ENCODE measurements at places on chromosomes 11 and 22.
A peak's percentile ranks its signal among the peaks of the same experiment; 100 is the strongest.

GRCh38 chr11:94649254-94649653 is 82.1 kb downstream of the PIWIL4 start:
- no peak for DNase-seq

GRCh38 chr11:80856066-80856465 is 1415.2 kb upstream of the TENM4 start:
- DNase-seq, result no peak

DNA sequence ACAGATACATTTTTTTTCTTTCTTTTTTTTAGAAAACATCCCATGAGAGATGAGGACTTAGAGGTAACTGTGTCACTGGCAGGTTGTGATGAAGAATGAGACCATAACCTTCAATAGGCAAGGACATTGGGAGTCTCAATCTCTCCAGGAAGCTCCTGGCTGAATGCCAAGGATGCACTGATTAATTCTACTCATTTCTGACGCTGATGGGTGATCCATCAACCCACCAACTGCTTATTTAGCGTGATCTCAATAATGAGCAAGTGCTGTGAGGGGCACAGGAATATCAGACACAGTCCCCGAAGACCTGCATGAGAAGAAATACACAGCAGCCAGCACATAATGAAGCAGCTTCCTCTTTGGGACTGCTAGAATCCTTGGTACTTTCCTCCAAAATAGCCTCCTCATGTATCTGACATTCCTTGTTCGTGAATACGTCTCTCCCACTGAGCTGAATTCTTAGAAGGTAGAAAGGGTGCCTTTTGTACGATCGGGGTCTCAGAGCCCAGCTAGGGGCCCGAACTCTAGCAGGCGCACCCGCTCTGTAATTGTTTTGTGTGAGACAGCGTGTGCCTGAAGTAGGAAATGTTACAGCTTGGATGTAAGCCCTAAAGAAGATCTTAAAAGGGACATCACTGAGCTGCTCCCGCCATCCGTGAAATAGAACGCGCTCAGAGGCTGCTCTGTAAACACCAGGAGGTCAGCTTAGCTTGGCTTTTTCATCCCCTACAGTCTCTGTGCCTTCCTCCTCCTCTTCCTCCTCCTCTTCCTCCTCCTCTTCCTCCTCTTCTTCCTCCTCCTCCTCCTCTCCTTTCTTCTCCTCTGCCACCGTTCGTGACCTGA is 7.2 kb downstream of the CLMP start:
- DNase-seq, result no peak

- DNase-seq, result no peak
Measured at GRCh38 chr22:38732251-38732815, 23.5 kb downstream of the SUN2 start.

- no peak for DNase-seq
Measured at GRCh38 chr11:96524475-96524874, 134.7 kb downstream of the JRKL start.

DNA sequence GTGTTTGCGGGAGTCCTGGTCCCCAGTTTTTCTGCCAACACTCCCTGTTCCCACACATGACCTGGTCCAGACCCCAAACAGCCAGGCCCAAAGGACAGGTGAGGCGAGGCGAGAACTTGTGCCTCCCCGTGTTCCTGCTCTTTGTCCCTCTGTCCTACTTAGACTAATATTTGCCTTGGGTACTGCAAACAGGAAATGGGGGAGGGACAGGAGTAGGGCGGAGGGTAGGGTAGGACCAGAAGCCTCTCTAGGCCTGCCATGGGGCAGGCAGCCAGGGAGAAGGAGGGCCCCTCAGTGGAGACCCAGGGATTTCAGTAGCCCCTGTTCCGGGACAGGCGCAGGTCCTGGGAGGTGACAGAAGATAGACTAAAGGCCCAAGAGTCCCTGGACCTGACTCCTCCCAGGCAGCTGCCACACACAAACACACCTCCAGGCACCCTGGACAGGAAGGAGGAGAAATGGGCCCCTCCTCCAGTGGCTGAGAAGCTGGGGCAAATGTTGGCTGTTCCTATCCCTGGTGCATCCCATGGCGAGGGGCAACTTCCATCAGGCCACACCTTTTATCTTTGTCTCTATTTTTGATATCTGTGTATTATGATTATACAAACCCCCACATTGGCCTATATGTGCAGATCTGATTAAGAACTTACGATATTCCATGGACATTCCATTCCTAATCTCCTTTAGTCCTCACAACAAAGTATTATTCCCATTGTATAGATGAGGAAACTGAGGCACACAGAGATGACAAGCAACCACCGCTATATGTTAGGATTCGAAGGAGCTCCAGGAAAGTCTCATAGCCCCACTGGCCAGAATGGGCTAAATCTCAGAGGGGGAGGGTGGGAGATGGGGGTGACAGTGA is 626 bp upstream of the F2 start:
- no peak for DNase-seq

- DNase-seq, result no peak
Measured at GRCh38 chr11:120261321-120261720, 21.4 kb downstream of the POU2F3 start.

- no peak for DNase-seq
Measured at GRCh38 chr22:19971276-19972124, 29.9 kb upstream of the TXNRD2 start.

- no peak for DNase-seq
Measured at GRCh38 chr11:21511835-21512440, 680.9 kb upstream of the ANO5 start.

DNA sequence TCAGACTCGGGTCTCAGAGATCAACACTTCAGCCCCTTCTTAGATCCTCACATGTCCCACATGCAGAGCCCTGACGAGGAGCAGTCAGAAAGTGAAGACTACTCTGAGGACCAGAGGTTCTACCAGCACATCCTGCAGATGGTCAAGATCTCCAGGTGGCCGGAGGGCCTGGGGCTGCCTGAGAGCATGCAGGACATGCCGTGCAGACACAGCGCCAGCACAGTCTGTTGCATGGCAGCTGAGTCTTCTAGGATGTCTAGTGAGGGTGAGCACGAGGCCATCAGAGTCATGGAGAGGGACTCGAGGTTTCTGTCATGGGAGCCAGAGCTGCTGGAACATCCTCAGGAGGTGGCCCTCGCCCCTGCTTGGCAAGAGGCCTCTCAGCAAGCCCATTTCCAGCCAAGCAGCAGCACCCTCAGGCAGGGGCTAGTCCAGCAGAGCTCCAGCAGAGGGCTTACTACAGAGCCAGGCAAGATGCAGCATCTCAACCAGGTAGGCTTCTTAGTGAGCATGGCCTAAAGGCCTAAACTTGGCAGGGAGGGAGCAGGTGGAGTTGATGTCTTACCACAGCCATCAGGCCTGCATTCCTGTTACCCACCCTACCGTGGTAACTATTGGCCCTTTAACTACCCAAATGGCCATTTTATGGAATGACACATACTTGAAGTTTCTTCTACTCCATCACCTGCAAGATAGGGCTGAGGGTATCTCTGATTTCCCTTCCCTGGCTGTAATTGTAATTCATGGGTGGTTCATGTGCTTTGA is 28.7 kb downstream of the CEP164 start:
- DNase-seq, result no peak

DNA sequence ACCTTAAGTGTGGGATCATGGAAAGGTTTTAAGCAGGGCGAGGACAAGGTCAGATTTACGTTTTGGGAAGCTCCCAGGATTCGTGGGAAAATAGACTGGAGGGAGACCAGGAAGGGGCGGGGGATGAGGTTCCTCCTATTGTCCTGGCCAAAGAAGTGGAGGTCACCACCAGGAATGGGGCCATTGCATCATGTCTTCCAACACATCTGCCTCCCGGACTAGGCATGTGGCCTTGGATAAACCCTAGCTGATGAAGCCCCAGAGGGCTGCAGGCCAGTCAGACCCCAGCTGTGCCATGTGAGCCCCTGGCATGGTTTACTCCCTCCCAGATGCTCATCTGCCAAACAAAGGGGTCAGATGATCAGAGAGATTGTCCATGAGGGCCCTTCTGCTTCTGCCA is 11.5 kb upstream of the YWHAH start:
- no peak for DNase-seq

GRCh38 chr11:86160541-86161149 is 83.9 kb upstream of the EED start:
- no peak for DNase-seq

GRCh38 chr11:69642549-69642912 is 1.6 kb downstream of the CCND1 start:
- DNase-seq, result no peak

DNA sequence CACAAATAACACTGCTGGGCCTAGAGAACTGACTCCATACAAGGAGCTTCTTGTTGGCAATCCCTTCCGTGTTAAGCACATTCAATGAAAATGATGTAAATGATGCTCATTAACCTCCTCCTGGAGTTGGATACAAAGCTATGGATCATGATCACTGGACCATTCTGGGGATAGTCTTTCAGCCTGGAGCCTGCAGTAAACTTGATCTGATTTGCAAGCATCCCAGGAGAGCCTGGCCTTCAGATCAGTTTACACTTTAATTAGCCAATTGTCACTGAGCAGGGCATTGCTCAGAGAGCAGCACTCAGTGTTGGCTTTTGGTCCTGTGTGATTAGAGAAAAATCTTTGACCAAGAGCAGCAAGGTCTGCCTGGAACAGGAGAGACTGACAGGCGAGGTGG is 45.6 kb downstream of the ARFGAP3 start:
- no peak for DNase-seq

- no peak for DNase-seq
Measured at GRCh38 chr11:45816614-45817013, 11.7 kb downstream of the SLC35C1 start.

- peak; percentile 16 for DNase-seq
Measured at GRCh38 chr22:33922349-33922681, 2.0 kb upstream of the LARGE1 start.

DNA sequence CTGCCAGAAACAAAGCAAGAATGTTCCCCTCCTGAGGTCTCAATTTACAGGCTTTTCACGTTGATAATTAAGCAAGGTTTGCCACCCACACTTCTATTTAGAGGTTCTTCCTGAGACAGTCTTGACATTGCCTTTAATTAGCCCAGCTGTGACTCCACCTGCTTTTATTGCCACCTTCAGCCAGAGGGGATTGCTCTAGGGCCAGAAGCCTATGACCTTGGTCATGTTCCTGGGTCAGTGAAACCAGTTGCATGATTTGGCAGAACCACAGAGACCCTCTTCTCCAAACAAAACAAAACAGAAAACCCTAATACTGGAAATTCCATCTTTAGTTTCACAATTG is 89.8 kb downstream of the APIP start:
- DNase-seq, result no peak

DNA sequence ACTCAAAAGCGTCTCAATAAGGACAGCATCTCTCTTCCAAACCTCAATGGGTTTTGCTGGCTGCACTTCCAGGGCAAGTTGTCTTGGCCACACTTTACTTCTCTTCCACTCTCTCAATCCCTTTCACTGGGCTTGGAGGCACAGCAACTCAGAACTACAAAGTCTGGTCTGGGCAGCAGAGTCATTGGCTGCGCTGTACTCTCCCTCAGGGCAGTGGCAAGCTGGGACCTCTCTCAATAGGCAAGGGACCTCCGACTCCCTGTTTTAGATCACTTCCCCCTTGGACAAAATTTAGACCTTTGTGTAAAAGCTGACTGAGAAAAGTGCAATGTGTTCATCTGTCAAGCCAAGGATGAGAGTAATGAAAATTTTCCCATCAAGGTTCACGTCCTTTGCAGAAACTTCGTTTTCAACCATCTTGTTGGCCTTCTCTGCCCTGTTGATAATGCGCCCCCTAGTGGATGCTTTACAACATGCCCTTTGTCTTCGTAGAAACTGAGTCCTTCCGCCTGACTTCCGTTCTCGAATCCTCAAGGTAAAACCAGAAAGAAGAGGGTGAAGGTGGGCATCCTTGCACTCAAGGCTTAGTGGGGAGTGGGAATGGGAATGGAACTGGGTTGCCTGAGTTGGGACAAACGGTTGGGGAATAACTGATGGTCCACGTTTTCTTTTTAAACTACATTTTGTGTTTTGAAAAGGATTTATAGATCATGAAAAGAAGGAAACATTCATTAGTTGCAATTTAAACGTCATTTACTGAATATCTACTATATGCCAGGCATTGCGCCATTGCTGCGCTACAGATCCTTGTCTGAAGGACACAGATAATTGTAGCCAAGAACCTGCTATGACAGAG is 99.1 kb downstream of the CD44 start:
- no peak for DNase-seq

GRCh38 chr11:72221386-72222075 is 3.0 kb upstream of the INPPL1 start:
- DNase-seq, result no peak

DNA sequence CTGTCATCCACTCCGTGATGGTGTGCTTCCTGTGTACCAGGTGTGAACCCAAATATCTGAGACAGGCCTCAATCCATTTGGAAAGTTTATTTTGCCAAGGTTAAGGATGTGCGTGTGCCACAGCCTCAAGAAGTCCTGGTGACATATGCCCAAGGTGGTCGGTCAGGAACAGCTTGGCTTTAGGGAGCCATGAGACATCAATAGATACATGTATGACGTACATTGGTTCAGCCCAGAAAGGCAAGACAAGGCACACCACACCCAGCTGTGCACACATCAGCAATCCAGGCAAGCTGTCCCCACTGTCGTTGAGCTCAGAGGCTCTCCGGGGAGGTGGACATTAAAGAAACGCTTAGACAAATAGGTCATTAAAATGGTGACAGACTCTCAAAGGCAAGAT is 56.8 kb upstream of the SHANK2 start:
- DNase-seq, result no peak

DNA sequence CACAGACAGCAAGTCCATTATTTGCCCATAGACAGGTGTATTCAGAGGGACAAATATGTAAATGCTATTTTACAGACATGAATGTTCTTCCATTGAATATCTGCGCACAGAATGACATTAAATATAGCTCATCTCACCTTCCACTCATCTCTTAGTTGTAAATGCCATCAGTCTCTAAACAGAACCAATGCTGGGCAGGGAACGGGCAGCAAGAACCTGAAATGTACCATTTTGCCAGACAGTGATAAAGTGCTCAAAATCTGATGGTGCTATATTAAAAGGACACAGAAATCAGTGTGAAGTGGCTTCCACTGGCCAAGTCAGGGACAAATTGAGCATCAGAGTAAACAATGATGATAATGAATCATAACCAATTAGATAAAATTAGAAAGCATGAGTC is 10.0 kb upstream of the OR8B4 start:
- DNase-seq, result no peak

- no peak for DNase-seq
Measured at GRCh38 chr11:110513846-110514437, 84.2 kb downstream of the FDX1 start.

DNA sequence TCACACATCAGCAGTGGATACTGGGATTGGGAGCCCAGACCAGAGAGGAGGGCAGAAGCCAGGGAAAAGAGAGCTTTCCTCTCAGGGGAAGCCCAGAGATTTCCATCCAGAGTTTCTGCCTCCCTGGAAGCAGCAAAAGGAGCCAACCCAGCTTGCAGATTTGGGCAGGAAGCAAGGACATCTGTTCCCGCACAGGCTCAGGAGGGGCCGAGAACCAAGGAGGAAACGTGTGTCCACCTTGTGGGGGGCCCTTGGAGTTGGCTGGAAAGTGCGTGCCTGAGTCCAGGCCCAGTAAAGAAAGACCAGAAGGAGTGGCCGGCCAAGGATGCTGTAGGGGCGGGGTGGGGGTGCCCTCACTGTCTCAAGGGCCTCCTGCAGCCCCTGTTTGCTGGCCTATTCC is 6.0 kb upstream of the NPTXR start:
- DNase-seq, result no peak
